ENCODE measurements at places on chromosomes 5 and 9. TPM values are rescaled to one million over a fixed set of nuclear protein-coding genes. Genes with fewer than 3 reads are reported as not detected.

DNA sequence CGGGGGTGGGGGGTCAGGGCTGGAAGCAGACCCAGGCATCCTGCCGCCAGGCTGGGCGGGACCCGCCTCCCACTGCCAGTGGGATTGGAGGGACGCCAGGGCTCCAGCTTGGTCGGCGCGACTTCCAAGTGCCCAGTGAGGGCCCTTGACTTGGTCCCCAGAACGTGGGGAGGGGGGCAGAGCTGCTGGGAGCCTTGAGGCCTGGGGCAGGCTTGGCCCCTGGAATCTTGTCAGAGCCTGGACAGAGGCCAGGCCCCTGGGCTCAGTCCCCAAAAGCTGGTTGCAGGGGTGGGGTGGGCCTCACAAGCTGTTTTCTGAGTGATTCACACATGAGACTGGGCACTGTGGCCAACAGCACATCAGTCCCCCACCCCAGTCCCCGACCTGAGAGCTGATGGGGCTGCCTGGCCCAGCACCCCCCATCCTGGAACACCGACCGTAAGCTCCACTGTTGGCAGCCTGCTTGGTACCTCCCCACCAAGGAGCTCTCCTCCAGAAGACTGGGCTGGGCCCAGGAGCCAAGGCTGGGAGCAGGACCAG lies 526 bp downstream of the CLIC3 start:
- no peak for DNase-seq
- H3K36me3 ChIP-seq = no peaks in the 10 kb centered on the region
- peaks cover 58% of the 10 kb centered on the region for H3K27me3 ChIP-seq
- H3K4me3 ChIP-seq = no peak overlapping the region
- peaks cover 35% of the 10 kb centered on the region for H3K4me1 ChIP-seq
- H3K27ac ChIP-seq = no peak overlapping the region

DNA sequence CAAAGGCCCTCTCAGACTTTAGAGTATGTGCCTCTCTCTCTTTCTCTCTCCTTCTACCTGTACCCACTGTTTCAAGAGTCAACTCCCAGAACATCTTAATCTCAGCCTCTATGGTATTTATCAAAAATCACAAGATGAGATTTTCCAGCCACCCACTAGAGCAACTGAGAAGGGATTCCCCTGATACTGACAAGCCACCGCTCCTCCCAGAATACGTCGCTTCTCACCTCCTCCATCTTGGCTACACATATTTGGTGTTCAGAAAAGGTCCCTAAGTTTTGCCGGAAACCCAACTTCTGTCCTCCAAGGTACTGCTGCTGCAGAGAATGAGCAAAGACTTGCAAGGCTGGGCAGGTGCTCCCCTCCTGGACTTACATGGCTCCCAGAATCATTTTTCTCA lies 6.1 kb downstream of the GARIN3 start:
- no peaks in the 10 kb centered on the region for H3K36me3 ChIP-seq
- H3K27me3 ChIP-seq = no peaks in the 10 kb centered on the region
- no peaks in the 10 kb centered on the region for H3K4me1 ChIP-seq
- DNase-seq = no peak

- peaks cover 35% of the 10 kb centered on the region for H3K4me1 ChIP-seq
- DNase-seq = no peak
- H3K36me3 ChIP-seq = no peaks in the 10 kb centered on the region
- H3K4me3 ChIP-seq = no peak overlapping the region
- H3K27me3 ChIP-seq = no peaks in the 10 kb centered on the region
These were observed 167.2 kb downstream of the CFAP90 start for GRCh38 chr5:7683753-7684152.

DNA sequence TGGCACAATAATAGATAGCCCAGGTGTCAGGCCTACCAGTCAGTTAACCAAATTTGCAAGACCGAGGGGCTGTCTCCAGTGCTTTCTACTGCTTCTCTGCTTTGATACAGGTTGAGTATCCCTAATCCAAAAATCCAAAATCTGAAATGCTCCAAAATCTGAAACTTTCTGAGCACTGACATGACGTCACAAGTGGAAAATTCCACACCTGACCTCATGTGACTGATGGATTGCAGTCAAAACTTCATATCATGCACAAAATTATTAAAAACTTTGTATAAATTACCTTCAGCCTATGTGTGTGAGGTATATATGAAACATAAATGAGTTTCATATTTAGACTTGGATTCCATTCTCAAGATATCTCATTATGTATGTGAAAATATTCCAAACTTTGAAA lies 213.5 kb upstream of the PANK3 start:
- H3K27me3 ChIP-seq = no peaks in the 10 kb centered on the region

- no peak overlapping the region for H3K27ac ChIP-seq
- no peak overlapping the region for H3K4me3 ChIP-seq
- no peak for DNase-seq
- H3K4me1 ChIP-seq = no peaks in the 10 kb centered on the region
These were observed 17.1 kb upstream of the FAM81B start for GRCh38 chr5:95374061-95374460.

GRCh38 chr5:128009403-128009802 lies 74.2 kb upstream of the SLC12A2 start:
- H3K4me3 ChIP-seq = no peak overlapping the region
- H3K4me1 ChIP-seq = no peaks in the 10 kb centered on the region
- no peaks in the 10 kb centered on the region for H3K36me3 ChIP-seq

DNA sequence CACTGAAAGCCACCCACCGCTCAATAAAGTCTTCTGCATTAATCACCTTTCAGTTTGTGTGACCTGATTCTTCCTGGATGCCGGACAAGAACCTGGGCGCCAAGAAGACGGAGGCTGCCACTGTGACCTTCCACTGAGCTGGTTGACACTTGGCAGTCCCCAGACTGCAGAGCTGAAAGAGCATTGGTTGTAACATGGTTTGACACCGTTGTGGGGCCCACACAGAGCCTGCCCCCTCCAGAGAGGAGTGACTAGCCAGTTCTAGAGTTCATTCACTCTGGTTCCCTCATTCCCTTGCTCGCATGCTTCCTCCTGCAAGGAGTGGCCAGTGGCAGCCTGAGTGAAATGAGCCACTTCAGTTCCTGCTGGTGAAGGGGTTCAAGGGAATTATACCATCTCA lies 86.2 kb upstream of the ANXA1 start:
- peaks cover 7% of the 10 kb centered on the region for H3K4me1 ChIP-seq
- no peak overlapping the region for H3K4me3 ChIP-seq

DNA sequence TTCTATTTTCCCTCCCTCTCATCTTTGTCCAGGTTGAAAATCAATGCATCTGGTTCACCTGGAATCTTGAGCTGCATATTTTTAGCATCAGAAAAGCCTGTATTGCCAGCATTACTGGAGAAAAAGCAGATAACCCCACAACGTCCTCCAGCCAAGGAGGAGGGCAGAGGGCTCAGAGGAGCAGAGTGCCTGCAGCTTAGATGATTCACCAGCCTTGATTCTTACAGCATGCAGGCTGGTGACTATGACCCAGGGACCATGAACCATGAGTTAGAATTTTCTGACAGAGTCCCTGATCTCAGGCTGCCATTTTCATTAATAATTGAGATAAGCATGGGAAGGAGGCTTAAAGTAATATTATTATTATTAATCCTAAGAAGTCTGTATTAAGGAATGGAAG lies 278.2 kb downstream of the BRINP1 start:
- no peak overlapping the region for H3K4me3 ChIP-seq
- no peak overlapping the region for H3K27ac ChIP-seq
- no peaks in the 10 kb centered on the region for H3K36me3 ChIP-seq

The MARCOL gene
- not detected for total RNA-seq

- H3K4me3 ChIP-seq = no peak overlapping the region
- DNase-seq = no peak
- H3K4me1 ChIP-seq = no peaks in the 10 kb centered on the region
- no peaks in the 10 kb centered on the region for H3K27me3 ChIP-seq
- peak overlapping the region; percentile 13 for H3K27ac ChIP-seq
- H3K36me3 ChIP-seq = no peaks in the 10 kb centered on the region
These were observed 96.4 kb downstream of the EBF1 start for GRCh38 chr5:159003045-159004030.

DNA sequence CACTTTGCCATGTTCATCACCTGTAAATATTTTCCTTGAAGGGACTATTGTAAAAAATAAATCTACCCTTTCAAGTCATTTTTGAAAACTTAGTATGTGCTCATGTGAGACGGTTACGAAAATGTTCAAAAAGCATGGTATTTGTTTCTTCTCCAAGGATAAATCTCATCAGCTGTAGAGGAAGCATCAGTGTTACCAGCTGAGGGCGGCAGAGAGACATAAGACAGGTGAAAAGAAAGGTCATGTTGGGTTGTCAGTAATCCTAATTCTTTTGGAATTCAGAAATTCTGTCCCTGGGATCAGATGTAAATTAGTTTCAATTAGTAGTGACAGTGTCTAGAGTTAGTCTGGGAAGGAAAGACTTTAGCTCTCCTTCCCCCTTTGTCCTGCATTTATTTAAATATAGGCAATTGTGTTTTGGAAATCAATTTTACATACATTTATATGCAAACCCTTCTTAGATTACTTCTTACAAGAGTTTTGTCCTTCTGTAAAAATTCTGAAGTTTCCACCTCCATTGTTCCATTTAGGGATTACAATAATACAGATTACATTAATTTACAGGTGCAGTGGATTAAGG lies 791.9 kb upstream of the CDH6 start:
- DNase-seq = no peak
- H3K36me3 ChIP-seq = no peaks in the 10 kb centered on the region
- no peaks in the 10 kb centered on the region for H3K4me1 ChIP-seq
- no peaks in the 10 kb centered on the region for H3K27me3 ChIP-seq
- no peak overlapping the region for H3K4me3 ChIP-seq

GRCh38 chr5:179373961-179374505 lies 28.8 kb upstream of the ADAMTS2 start:
- no peaks in the 10 kb centered on the region for H3K27me3 ChIP-seq
- no peak overlapping the region for H3K4me3 ChIP-seq
- H3K27ac ChIP-seq = no peak overlapping the region
- peak; percentile 53 for DNase-seq
- H3K4me1 ChIP-seq = no peaks in the 10 kb centered on the region
- H3K36me3 ChIP-seq = no peaks in the 10 kb centered on the region

The CDH6 gene
- total RNA-seq = 1.6 TPM

The IL4 gene
- total RNA-seq = not detected

- DNase-seq = no peak
- no peaks in the 10 kb centered on the region for H3K36me3 ChIP-seq
- no peak overlapping the region for H3K4me3 ChIP-seq
- no peaks in the 10 kb centered on the region for H3K4me1 ChIP-seq
- H3K27me3 ChIP-seq = peaks cover 8% of the 10 kb centered on the region
These were observed 4.9 kb downstream of the NR4A3 start for GRCh38 chr9:99826579-99826978.

GRCh38 chr5:168042284-168043068 lies 249.0 kb upstream of the WWC1 start:
- no peak overlapping the region for H3K4me3 ChIP-seq
- no peaks in the 10 kb centered on the region for H3K36me3 ChIP-seq
- no peak for DNase-seq
- no peak overlapping the region for H3K27ac ChIP-seq
- no peaks in the 10 kb centered on the region for H3K27me3 ChIP-seq
- peaks cover 5% of the 10 kb centered on the region for H3K4me1 ChIP-seq

The FOXD4 gene
- not detected for total RNA-seq

DNA sequence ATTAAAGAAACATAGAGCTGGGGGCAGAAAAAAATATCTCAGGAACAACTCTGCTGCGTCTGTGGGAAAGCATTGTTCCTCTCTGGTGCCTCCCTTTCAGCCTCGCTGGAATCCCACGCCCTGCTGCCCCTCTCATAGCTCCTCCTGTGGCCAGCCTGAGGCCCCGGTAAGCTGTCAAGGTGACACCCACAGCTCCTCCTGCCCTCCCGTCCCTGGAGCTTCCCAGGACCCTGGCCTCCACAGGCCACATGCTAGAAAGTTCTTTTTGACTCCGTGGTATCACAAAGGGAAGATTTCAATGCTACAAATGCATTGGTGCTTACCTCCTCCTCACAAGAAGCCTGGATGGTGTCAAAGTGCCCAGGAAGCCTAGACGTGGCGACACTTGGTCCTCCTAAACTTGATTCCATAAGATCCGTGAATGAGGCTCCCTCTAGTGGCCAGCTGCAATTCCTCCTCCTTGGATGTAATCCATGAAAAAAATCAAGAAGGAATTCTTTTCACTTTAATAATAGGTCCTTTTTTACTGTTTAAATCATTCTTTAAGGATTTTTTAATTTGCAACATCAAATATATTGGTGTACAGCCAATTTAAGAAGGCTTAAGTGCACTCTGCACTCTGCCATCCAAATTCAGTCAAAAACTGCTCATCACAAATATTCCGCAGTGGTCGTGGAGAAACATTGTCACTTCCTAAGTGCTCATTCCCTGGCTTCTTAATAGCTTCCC lies 104.9 kb downstream of the CFAP90 start:
- peak; percentile 86 for DNase-seq
- no peaks in the 10 kb centered on the region for H3K27me3 ChIP-seq
- H3K4me3 ChIP-seq = no peak overlapping the region
- no peaks in the 10 kb centered on the region for H3K36me3 ChIP-seq
- no peaks in the 10 kb centered on the region for H3K4me1 ChIP-seq

The LHX3 gene
- not detected for total RNA-seq

- H3K27ac ChIP-seq = no peak overlapping the region
- H3K4me1 ChIP-seq = peaks cover 18% of the 10 kb centered on the region
- H3K4me3 ChIP-seq = no peak overlapping the region
- DNase-seq = no peak
- no peaks in the 10 kb centered on the region for H3K36me3 ChIP-seq
These were observed 32.9 kb upstream of the PSD2 start for GRCh38 chr5:139762615-139763170.

- no peaks in the 10 kb centered on the region for H3K27me3 ChIP-seq
- H3K4me3 ChIP-seq = no peak overlapping the region
- H3K27ac ChIP-seq = no peak overlapping the region
These were observed 15.0 kb downstream of the ACSL6 start for GRCh38 chr5:131996210-131997025.

The AP3B1 gene
- 34.6 TPM for total RNA-seq

GRCh38 chr9:114746591-114747346 lies 59.1 kb downstream of the TNFSF15 start:
- H3K4me3 ChIP-seq = no peak overlapping the region
- no peaks in the 10 kb centered on the region for H3K36me3 ChIP-seq
- DNase-seq = no peak
- peaks cover 5% of the 10 kb centered on the region for H3K4me1 ChIP-seq
- H3K27me3 ChIP-seq = no peaks in the 10 kb centered on the region

The S1PR3 gene
- total RNA-seq = 22.3 TPM

The HSD17B3 gene
- total RNA-seq = not detected

The RAPGEF6 gene
- total RNA-seq = 16.1 TPM

DNA sequence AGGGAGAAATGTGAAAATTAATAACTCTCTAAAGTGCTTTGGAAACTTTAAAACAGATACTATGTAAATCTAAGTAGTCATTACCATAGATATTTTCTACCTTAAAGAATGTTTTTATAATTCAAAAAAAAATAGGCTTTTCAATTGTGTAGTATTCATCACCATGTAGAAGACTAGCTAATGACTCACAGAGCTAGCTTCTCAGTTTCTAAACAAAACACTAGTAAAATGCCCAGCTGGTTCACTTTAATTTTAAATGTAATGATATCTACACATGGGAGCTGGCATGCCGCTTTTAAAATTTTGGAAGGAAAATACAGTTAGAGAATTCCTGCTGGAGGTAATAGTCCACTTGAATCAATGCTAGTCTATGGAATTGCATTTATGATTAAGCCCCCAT lies 509.8 kb downstream of the CSNK1G3 start:
- H3K4me1 ChIP-seq = no peaks in the 10 kb centered on the region
- no peaks in the 10 kb centered on the region for H3K27me3 ChIP-seq

- no peak for DNase-seq
- H3K4me1 ChIP-seq = no peaks in the 10 kb centered on the region
- no peak overlapping the region for H3K4me3 ChIP-seq
- no peak overlapping the region for H3K27ac ChIP-seq
These were observed 115.8 kb downstream of the EFNA5 start for GRCh38 chr5:107554776-107555424.

The SEMA6A gene
- 29.3 TPM for total RNA-seq

GRCh38 chr9:26744191-26744965 lies 148.2 kb downstream of the CAAP1 start:
- H3K4me1 ChIP-seq = no peaks in the 10 kb centered on the region
- H3K27ac ChIP-seq = no peak overlapping the region
- H3K27me3 ChIP-seq = no peaks in the 10 kb centered on the region
- H3K4me3 ChIP-seq = no peak overlapping the region
- DNase-seq = no peak

All from sigmoid colon (tissue), 7 donors.